ENCODE measurements at places on chromosomes 6 and 20.
A peak's percentile ranks its signal among the peaks of the same experiment; 100 is the strongest.

DNA sequence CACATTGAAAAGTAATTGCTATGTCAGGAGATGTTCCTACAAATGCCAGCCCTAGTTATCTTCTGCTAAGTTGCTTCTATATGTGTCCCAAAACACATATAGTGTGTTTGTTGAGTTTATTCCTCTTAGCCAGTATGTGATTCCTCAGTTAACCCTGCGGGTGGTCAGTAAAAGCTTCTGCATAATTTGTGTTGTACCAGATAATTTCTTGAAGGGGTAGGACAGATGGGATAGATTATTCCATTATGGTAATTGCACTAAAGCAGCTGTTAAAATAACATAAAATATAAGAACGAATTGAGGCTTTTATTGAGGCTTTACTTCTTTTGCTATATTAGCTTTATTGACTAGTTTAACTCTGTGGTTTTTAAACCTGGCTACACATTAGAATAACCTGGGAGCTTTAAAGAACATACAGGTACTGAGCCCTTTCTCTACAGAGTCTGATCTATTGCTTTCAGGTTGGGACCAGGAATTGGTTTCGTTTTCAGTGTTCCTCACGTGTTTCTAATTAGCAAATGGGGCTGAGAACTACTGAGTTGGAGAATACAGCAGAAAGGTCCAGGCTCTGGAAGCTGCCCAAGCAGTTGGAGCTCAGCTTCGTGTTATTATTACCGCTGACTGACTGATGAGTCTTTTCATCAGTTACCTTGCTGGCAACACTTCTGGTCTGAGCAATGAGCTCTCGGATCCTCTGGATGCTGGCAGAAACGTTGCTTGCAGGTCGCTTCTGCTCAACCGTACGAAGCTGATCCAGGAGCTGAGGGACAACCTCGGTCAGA is 56.9 kb downstream of the FAM229B start:
- no peak for DNase-seq

GRCh38 chr6:135179920-135180541 is 1.1 kb upstream of the MYB start:
- no peak for DNase-seq

GRCh38 chr6:160088784-160089533 is 32.7 kb upstream of the SLC22A1 start:
- DNase-seq, result no peak

GRCh38 chr20:3162080-3162611 is 2.5 kb upstream of the FASTKD5 start:
- no peak for DNase-seq

DNA sequence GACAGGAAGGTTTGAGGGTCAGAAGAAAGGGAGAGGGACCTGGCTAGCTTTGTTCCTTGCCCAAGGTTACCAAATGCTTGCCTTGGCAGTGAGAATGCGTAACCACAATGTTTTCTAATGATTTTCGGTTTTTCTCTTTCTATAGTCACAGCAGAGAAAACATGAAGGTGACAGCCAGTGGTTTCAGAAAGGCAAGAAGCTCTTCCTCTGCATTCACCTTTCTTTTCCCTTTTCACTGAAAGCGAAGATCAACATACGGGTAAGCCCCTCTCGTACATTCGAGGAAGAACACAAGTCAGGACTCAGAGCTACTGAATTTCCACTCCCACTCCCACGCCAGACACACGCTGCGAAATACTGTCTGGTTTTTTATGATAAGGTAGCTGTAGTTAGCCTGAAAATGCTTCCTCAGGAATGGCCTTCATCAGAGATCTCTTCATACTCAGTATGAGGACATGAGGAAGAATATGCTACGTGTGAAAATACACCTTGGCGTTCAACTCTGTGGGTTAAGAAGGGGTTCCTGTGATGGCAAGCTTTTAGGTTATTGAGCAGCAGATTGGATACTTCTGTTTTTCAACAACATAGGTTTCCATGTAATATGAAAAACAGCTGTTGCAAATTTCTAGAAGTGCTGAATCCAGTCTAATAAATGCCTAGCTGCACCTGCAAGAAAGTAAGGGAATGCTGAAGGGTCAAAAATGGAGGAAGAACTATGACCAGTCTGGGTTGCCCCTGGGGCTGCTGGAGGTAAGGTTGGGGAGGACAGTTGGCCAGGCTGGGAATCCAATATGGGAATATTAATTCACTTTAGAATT is 7.4 kb upstream of the CD83 start:
- DNase-seq, result no peak

GRCh38 chr6:118706702-118707101 is 55.3 kb upstream of the CEP85L start:
- DNase-seq, result no peak

- no peak for DNase-seq
Observed at GRCh38 chr6:126308362-126308761, 31.6 kb upstream of the CENPW start.

GRCh38 chr6:18186540-18187250 is 31.5 kb downstream of the KDM1B start:
- DNase-seq, result peak; percentile 5

DNA sequence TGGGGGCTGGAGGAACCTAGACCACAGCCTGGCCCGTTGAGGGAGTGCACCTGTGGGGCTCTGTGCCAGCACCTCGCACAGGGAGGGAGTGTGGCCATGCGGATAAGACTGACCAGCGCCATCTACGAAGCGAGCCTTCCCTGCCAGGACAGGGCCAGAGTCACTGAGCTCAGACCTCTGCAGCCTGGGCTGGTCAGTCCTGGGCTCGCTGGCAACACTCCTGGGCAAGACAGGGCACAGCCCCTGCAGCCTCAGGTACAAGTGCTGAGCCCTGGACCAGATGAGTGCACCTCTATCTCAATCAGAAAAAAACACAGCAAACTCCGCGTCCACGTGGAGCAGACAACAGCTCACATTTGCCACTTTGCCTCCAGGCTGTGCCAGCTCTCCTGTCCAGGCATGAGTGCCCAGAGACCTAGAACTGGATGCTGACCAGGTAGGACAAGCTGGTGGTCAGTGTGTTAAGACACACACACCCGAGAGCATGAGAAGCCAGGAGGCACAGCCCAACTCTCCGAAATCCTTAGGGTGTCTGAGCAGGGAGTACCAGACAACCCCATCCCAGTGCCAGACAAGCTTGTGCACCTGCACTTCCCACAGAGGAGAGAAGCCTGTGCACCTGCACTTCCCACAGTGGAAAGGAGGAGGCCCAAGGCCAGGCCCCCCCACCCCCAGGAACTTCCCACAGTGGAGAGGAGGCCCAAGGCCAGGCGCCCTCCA is 4.9 kb downstream of the ARFRP1 start:
- DNase-seq, result no peak

DNA sequence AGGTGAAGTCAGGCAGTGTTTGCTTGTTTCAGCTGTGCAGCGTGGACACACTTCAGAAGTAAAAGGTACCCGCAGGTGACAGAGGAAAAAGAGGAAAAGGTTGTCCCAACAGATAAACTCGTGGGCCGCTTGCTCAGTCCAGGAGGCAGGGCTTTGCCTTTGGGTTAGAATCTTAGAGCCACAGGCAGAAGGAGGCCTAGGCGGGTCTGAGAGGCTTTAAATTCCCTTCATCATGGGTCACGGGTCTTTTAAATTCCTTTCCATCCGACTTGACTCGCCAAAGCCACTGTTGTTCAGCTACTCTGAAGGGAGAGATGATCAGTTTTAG is 48.2 kb downstream of the AGPAT4 start:
- no peak for DNase-seq

All from neural progenitor cell (in vitro differentiated cells).